ENCODE measurements at places on chromosomes 3 and 15. TPM values are rescaled to one million over a fixed set of nuclear protein-coding genes. Genes with fewer than 3 reads are reported as not detected.

EXD1 gene
- not detected for total RNA-seq

LRRIQ4 gene
- 0.15 TPM for total RNA-seq

MKRN2 gene
- 36.2 TPM for total RNA-seq

ATP10A gene
- total RNA-seq: 1.5 TPM

THPO gene
- not detected for total RNA-seq

THRB gene
- total RNA-seq: not detected

RPS17 gene
- 2,781 TPM for total RNA-seq

C3orf70 gene
- total RNA-seq: 0.05 TPM

CPLX3 gene
- not detected for total RNA-seq

- no peak for DNase-seq
- no peaks in the 10 kb centered on the region for H3K36me3 ChIP-seq
- peaks cover 2% of the 10 kb centered on the region for H3K4me1 ChIP-seq
- no peaks in the 10 kb centered on the region for H3K27me3 ChIP-seq
- H3K27ac ChIP-seq: no peak overlapping the region
These were observed 84.9 kb upstream of the SPATA12 start for GRCh38 chr3:56975567-56975966.

DNA sequence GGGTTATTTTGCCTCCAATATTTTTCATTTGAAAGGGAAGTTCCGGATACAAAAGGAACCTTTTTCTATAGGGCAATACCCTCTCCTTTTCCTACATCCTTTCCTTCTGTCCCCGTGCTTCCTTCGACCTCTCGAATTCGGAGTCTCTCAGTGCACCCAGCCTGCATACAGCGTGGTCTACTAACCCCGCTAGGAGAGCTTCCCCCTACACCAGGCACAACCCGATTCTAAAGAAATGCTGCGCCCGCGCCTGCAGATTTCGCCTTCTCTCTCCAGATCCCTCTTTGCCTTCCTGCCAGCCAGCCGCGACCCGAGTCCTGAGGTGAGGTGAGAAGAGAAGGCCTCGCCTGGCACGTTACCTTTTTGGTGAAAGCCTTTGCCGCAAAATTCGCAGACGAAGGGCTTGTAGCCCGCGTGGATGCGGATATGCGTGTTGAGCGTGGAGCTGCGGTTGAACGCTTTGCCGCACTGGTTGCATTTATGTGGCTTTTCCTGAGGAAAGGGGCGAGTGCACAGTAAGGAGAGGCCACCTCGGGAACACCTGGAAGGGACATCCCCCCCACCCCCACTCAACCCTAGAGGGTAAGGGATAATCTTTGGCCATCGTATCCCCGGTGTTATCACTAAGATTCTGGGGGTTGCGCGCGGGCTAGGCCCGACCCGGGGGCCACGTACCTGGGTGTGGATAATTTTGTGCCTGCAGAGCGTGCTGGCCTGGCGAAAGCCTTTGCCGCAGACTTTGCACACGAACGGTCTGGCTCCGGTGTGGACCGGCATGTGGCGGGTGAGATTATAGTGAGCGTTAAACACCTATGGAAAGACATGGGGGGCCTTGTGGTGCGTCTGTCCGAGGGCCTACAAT is 2.3 kb downstream of the FEZF2 start:
- no peak overlapping the region for H3K27ac ChIP-seq
- H3K36me3 ChIP-seq: no peaks in the 10 kb centered on the region
- DNase-seq: no peak
- no peak overlapping the region for H3K4me3 ChIP-seq
- peaks cover 8% of the 10 kb centered on the region for H3K27me3 ChIP-seq

GRCh38 chr3:15562560-15562959 is 38.8 kb downstream of the HACL1 start:
- peaks cover 16% of the 10 kb centered on the region for H3K36me3 ChIP-seq
- DNase-seq: no peak
- H3K27ac ChIP-seq: no peak overlapping the region
- no peaks in the 10 kb centered on the region for H3K27me3 ChIP-seq

DNA sequence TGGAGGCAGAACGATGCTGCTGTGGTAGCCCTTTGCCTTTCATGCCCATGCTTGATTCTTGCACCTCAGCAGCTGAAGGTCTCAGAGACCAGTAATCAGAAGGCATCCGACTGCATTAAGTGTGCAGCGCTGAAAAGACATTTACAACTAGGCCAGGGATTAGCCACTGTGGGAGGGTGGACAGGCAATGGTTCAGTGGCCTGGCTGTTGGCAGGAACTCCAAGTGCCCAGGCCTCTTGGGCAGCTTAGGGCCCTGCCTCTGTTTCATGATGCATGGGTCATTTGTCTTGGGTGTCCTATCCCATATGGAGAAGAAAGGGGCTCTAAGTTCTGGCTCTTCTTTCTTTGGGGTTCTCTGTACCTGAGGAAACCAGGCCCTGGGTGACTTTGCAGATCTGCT is 11.4 kb downstream of the TMED3 start:
- no peaks in the 10 kb centered on the region for H3K27me3 ChIP-seq
- no peaks in the 10 kb centered on the region for H3K4me1 ChIP-seq
- no peak for DNase-seq
- H3K4me3 ChIP-seq: no peak overlapping the region

DNA sequence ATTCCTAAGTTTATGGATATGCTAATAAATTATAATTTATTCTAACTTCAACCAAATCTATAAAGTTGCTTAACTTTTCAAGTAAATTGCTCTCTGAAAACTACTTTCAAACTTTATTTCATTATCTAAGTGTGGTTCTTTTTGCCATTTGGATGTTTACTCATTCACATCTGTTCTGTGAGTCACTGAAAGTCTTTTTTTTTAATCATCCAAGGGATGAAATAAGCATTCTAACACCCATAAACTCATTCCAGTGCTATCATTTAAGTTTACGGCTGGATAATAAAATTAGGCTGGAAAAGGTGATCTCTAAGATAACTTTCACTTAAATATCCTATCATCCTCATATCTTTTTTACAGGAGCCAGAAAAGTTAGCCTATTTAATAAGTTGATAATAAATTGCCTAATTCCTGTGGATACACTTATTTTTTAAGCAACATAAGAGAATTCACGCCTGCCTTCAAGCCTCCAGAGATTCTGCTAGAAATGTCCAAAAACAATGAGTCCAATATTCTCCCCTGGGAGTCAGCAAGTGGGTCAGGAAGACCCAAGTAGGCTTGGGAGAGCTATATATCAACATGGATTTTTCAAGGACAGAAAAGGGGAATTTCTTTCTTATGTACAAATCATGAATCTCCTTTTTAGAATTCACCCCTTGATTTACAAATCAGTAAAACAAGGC is 25.8 kb downstream of the SCG3 start:
- H3K4me3 ChIP-seq: no peak overlapping the region
- H3K4me1 ChIP-seq: no peaks in the 10 kb centered on the region
- no peak for DNase-seq
- H3K27me3 ChIP-seq: no peaks in the 10 kb centered on the region

DNA sequence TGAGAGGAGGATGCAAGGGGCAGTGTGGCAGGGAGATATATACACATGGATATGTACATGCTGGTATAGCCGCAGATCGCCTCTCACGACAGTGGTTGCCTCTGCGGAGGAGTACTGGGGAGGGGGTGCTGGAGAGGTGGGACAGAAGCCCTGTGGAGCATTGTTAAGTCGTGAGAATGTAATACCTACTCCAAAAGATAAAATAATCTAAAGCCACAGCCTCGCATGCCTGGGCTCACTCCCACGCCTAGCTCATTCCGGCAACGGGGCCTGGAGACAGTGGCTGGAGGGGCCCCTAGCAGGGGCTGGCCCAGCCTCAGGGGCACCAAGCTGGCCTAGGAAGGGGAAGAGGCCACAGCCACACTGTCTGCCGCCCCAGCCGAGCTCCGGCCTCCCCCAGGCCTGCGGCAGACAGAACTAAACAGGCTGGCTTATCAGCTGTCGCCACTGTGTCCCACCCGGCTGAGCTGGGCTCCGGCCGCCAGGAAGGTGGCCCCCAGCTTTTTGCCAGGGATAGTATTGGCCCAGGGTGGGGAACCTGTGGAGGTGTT is 65.1 kb upstream of the LCTL start:
- DNase-seq: no peak
- H3K4me3 ChIP-seq: no peak overlapping the region
- H3K36me3 ChIP-seq: no peaks in the 10 kb centered on the region

DNA sequence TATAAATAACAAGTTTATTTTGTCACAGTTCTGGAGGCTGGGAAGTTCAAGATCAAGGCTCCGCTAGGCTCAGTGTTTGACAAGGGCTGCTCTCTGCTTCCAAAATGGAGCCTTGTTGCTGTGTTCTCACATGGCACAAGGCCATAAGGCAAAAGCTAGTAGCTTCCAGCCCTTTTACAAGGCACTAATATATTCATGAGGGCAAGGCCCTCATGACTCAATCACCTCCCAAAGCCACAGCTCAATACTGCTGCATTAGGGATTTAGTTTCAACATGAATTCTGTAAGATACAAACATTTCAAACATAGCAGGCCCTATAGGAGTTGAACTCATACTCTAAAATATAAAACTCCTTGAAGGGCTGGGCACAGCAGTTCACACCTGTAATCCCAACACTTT is 30.2 kb downstream of the ZBTB11 start:
- peaks cover 9% of the 10 kb centered on the region for H3K36me3 ChIP-seq
- H3K4me1 ChIP-seq: no peaks in the 10 kb centered on the region
- no peak overlapping the region for H3K4me3 ChIP-seq

DNA sequence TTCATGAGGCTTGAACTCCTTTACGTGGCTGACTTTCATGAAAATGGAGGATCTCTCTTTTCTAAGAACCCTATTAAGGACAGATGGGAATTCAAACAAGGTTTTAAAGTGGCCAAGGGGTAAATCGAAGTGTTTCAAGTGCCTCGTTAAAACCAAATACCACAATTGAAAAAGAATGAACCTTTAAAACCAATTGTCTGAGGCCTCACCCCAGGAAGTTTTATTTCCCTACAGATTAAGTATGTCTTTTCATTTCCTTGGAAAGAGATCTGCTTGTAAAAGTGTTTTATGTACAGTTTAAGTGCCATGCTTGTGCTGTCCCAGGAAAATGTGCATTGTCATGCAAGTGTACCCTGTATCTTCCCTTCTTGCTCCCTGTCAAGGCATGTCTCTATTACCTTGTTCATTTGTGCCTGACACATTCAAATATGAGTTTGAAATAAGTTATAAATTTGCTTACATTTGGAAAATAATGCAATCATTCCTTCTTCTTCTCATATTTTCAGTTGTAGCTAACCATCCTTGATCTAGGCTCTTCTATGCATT is 138.7 kb downstream of the ZPLD1 start:
- DNase-seq: no peak
- H3K27me3 ChIP-seq: no peaks in the 10 kb centered on the region
- H3K27ac ChIP-seq: no peak overlapping the region
- H3K36me3 ChIP-seq: no peaks in the 10 kb centered on the region

GRCh38 chr3:123732447-123732846 is 147.6 kb upstream of the HACD2 start:
- H3K4me3 ChIP-seq: no peak overlapping the region
- no peak for DNase-seq
- H3K27ac ChIP-seq: no peak overlapping the region

DNA sequence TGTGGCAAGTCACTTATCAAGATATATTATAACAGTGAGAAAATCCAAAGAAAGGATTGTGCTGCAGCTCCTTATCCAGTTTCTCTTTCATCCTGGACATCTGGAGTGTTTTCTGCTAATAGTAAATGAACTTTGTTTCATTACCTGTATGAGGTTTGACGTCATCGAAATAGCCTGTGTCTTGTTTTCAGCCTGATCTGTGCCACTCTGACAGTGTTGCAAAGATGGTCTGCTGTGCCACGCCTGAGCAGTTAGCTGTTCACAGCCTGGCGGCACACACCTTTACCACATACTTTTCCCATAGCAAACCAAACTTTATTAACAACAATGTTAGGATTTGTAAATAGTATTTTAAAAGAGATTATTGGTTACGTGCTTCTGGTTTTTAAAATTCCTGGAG is 34.0 kb downstream of the YEATS2 start:
- H3K4me3 ChIP-seq: no peak overlapping the region
- H3K27me3 ChIP-seq: no peaks in the 10 kb centered on the region
- no peak overlapping the region for H3K27ac ChIP-seq
- H3K4me1 ChIP-seq: no peaks in the 10 kb centered on the region
- H3K36me3 ChIP-seq: peaks cover 25% of the 10 kb centered on the region
- DNase-seq: no peak

DNA sequence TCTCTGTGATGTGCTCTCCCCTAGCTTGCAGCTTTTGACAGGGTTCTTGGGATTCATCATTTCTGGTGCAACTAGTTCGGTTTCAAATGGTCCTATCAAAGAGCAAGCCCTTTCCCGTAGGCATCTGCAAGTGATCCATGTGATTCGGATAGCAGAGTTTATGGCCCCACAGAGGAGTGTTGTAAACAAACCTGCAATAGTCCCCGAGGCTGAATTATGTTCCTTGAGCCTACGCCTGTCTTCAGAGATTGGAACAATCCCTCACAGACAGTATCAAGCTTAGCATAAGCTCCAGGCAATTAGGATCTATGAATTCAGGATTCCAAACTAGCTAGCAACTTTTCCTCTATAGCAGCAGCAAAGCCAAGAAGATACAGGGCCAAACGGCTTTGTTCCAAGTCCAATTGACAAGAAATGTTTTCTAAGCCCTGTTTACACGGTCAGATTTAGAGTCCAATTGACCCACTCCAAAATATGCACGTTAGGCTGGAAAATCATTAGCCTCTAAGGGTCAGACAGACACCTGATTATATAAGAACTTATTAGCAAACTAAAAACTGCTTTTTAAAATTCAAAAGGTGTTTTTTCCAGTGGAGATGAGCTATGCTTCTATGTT is 24.8 kb downstream of the LNP1 start:
- H3K36me3 ChIP-seq: no peaks in the 10 kb centered on the region
- DNase-seq: no peak
- no peaks in the 10 kb centered on the region for H3K4me1 ChIP-seq
- no peak overlapping the region for H3K27ac ChIP-seq
- H3K27me3 ChIP-seq: no peaks in the 10 kb centered on the region
- H3K4me3 ChIP-seq: no peak overlapping the region

GRCh38 chr3:45932112-45932511 is 11.2 kb upstream of the CXCR6 start:
- DNase-seq: no peak
- no peaks in the 10 kb centered on the region for H3K4me1 ChIP-seq
- no peaks in the 10 kb centered on the region for H3K27me3 ChIP-seq
- H3K27ac ChIP-seq: no peak overlapping the region

DNA sequence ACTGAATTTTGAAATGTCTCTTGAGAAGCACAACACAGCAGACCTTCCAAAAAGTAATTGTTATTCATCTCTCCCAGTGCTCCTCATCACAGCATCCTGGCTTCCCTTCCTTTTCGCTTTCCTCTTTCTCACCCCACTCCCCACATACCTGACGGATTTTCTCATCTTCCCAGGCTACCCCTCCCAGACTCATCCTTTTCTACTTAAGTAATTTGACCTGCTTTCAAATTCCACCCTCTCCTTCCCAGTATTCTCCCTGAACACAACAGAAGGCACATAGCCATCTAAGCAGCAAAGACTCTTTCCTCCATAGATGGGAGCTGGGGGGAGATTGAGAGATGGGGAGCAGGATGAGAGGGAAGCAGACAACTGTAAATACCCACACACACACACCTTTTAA is 187.1 kb upstream of the STT3B start:
- no peaks in the 10 kb centered on the region for H3K36me3 ChIP-seq
- no peaks in the 10 kb centered on the region for H3K27me3 ChIP-seq
- H3K4me3 ChIP-seq: no peak overlapping the region
- H3K4me1 ChIP-seq: no peaks in the 10 kb centered on the region
